ENCODE measurements at places on chromosomes 12 and 14. TPM values are rescaled to one million over a fixed set of nuclear protein-coding genes. Genes with fewer than 3 reads are reported as not detected.

DNA sequence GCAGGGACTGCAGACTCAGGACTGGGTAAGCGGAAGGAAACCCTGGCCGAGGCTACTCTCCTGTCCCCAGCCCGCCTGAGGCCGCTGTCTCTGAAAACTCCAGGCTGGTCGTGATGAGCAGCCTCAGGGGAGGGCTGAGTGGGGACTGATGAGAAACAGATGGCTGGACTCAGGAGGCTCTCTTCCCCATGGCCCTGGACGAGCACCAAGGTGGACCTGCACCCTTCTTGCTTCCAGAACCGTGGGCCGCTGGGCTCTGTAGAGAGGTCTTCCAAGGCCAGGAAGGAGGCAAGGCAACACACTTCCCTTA is 1.1 kb downstream of the TEX22 start:
- DNase-seq, result no peak

GRCh38 chr14:30621354-30621939 is 672 bp upstream of the SCFD1 start:
- no peak for DNase-seq

DNA sequence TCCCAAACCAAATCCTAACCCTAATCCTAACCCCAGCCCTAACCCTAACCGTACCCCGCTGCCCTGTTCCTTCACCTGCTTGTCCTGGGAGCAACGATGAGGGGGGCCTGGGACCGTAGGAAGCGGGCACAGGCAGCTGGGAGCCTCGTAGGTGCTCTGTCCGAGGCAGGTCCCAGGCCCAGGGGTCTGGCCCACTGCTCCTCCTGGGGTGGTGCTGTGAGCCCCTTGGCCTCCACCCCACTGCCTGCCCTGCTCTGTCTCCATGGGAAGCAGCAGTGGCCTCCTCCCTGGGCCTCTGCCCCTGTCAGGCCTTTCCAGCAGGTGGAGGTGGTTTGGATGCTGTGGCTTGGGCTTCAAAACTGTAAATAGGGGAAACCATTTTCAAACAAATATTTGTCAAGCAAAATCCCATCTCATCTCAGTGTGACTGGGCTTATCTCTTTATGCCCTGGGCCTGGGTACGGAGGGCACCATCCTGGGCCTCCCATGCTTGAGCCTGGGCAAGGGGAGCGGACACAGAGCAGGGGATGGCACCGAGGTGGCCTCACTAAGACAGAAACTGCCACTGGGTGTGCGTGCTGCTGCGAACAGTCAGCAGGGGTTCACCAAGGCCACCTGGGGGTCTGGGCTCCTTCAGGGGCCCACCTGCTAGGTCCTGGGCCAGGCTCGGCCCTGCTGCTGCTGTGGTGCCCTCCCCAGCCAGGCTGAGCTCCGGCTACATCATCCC is 3.7 kb upstream of the BEGAIN start:
- DNase-seq, result no peak

GRCh38 chr12:56634837-56635791 is 5.0 kb upstream of the BAZ2A start:
- peak; percentile 24 for DNase-seq

- no peak for DNase-seq
Observed at GRCh38 chr12:81968421-81968820, 209.3 kb upstream of the PPFIA2 start.

GRCh38 chr12:92933606-92934005 is 4.5 kb upstream of the EEA1 start:
- no peak for DNase-seq

DNA sequence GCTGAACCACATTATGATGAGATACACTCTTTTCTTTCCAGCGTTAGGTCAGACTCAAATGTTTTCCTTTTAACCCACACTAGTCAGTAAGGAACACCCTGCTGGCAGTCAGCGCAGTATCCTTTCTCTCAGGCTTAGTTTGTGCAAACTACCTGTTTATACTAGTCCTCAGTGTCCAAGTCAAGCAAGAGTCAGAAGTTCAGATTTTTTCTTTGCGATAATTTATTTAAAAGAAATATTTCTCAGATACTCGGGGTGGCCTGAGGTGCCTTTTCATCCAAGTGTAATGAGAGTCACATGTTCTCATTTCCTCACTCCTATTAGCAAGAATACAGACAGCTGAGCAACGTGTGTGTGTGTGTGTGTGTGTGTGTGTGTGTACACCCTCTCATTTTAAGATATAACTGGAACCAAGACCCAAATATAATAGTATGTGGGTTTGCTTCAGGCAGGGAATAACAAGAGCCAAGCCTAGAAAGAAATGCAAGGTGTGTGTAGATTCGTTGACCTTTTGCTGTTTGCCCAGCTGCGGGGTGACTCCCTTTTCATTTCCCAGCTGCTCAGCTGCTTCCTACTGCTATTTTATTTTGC is 182.7 kb downstream of the KICS2 start:
- peak; percentile 28 for DNase-seq

DNA sequence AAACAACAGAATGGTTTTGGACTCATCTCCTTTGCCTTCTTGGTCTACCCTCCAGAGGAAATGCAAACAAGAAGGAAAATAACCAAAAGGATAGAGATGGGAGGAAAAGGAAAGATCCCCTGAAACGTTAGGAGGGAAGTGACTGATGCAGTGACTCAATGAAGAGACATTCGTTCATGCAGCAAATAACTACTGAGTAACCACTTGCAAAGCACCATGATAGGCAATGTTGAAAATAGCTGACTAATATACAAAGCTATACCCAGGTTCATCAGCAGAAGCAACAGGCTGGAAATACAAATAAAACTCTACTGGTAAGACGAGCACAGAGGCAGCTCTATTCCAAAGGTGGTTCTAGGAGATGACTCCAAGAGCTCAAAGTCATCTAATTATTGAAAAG is 41.8 kb downstream of the R3HDM2 start:
- no peak for DNase-seq

GRCh38 chr12:117101953-117102799 is 3.0 kb upstream of the TESC start:
- DNase-seq, result no peak

- DNase-seq, result no peak
Observed at GRCh38 chr12:130748786-130749185, 32.7 kb upstream of the RIMBP2 start.

- no peak for DNase-seq
Observed at GRCh38 chr14:61972711-61973110, 210.5 kb downstream of the SNAPC1 start.

DNA sequence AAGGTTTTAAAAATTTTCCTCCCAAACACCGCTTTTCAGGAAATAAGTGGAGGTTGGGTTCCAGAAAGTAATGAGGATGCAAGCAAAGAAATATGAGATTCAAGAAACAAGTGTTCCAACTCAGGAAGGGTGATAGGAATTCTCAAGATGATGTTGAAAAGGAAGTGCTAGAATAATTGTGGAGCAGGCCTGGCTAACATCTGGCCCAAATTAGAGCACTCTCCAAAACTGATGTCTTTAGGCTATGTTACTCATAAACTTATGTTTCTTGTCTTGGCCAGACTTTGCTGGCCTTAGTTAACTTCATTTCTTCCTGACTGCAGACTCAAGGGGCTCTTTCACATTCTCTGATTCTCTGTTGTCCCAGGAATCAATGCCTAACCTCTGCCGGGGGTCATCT is 116.3 kb downstream of the TMTC3 start:
- DNase-seq, result peak; percentile 72

DNA sequence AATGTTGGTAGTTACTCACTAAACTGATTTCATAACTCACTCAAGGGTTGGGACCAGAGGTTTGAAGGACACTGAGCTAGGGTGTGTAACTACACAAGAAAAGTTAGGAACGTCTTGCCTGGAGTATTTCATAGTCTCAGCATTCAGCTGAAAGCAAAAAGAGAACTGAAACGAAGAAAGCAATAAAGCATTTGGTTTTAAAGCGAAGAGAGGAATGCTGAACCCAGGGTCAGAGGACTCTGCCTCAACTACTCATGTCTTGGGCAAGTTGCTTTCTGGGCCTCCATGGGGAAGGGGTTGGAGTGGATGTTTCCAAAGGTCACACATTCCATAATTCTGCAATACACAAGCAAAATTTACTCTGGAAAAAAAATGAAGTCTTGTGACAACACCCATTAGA is 1.4 kb downstream of the GNS start:
- DNase-seq, result no peak

DNA sequence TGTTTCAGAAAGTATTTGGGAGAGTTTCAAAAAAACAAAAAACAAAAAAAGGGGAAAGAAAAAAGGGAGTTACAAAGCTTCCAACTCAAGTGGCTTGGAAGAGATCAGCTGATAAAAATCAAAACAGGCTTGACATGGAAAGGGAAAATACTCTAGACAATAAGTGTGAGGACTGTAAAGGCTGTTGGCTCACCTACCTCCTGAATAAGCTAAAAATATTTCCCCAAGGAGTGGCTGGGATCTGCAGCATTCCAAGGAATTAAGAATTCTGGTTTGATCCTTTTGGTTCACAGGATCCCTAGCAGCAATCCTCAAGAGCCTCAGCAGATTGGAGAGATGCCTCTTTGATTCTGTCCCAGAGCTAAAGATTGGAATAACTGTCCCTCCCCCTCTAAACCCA is 11.2 kb upstream of the AJUBA start:
- no peak for DNase-seq

DNA sequence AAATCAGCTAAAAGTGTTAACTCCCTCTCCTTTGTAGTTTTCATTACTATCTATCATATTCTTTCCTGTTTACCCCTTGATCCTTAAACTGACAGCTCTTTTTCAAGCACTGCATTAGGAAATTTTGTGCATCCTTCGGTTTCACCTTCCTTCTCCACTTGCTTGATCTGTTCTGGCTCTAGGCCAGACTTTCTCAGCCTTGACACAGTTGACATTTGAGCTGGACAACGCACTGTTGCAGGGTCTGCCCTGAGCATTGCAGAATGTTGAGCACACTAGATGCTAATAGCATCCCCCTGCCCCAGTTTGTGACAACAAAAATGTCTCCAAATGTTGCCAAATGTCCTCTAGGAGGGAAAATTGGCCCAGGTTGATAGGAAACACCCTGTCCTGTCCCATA is 75.4 kb upstream of the KCNJ8 start:
- no peak for DNase-seq

GRCh38 chr14:38507299-38507698 is 251.4 kb upstream of the CLEC14A start:
- DNase-seq, result no peak

PRH2 gene
- not detected for total RNA-seq

KRT6A gene
- 333 TPM for total RNA-seq

RASSF9 gene
- total RNA-seq, result 4.9 TPM

SIRT4 gene
- total RNA-seq, result 3.3 TPM

LRRC10 gene
- total RNA-seq, result 0.10 TPM

Data from skin of body (tissue), 3 donors.